Activated T-helper 1 cell treated with anti-CD3 and anti-CD28 coated beads, Interleukin-2, amount 50 U/mL, for 16 hours (primary cell): ENCODE measurements at places on chromosomes 7 and 10.

DNA sequence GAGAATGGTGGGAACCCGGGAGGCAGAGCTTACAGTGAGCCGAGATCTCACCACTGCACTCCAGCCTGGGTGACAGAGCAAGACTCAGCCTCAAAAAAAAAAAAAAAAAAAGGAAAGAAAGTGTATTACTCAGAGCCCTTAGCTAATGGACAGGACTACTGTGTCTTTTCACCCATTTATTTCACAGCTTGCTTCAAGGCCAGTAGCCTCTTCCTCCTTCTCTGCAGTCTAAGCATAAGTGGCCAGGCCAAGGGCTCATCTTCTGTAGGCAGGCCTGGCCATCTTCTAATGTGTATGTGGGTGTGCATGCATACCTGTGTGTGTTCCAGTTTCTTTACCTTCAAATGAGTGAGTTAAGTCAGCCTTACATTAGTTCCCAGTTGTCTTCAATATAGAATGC is 94.8 kb upstream of the GDF10 start:
- no peak for DNase-seq

DNA sequence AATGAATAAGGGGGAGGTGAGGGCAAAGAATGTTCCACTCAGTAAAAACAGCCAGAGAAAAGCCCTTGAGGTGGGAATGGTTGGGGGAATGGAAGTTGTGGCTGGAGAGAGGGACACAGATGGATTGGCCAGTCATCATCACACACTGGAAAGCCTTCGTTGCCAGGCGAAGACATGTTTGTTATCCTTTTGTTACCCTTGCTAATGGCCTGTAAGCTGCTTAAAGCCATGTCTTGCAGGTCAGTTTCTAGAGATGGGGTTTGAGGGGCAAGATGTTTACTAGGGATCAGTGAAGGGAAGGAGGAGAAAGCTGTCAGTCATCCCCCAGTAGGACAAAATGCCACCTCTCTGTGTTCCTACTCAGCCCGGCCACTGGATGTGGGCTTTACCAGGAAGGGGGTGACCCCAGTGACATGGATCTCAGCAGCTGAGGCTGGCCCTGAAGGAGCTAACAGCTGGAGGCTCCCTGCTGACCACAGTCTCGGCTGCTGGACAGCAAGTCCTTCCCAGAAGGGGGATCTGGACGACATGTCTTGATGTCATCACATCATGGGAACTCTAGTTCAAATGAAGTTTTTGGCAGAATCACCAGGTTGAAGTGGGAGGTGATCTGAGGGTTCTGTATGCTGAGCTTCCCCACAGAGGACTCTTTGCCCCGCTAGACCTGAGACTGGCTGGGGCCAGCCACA is 66.2 kb downstream of the TBXAS1 start:
- DNase-seq = no peak

- no peak for DNase-seq
Measured at GRCh38 chr7:40760293-40760964, 625.6 kb downstream of the SUGCT start.

GRCh38 chr10:80540981-80541750 is 3.5 kb downstream of the SH2D4B start:
- no peak for DNase-seq

DNA sequence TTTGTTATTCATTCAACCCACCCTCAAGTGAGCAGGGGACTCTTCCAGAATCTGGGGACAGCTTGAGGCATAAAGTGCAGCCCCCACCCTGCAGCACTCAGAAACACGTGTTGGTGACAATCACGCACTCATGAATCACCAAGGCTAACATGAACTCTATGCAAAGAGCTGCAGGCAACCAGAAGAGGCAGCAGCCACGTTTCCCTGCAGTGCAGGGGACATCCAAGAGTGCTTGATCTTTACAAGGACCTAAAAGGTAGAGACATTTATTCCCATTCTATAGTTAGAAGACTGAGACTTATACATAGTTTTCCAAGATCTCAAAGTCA is 135.2 kb upstream of the GDF10 start:
- no peak for DNase-seq

GRCh38 chr10:13865758-13866491 is 279.2 kb downstream of the PRPF18 start:
- no peak for DNase-seq
